ENCODE measurements at places on chromosomes 2 and 18. TPM values are rescaled to one million over a fixed set of nuclear protein-coding genes. Genes with fewer than 3 reads are reported as not detected.

DNA sequence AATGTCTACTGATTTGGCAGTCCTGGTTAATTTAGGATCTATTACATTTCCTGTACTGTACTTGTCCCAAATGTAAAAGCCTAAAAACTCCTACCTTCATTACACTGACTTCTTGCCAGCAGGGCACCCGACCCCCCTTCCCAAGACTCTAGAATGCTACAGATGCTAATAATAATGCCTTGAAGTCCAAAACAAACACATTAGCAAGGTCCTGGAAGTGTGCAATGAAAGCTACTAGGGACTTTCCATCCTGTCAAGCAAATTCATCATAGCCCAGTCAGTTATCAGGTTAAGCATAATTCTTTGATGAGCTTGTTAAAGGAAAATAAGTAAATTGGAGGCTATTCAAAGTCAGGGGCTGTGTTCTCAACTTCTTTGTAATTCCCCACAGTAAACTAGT lies 115.3 kb upstream of the RBBP8 start:
- DNase-seq, result peak; percentile 59

The GNAL gene
- 0.16 TPM for total RNA-seq

- DNase-seq, result no peak
Observed at GRCh38 chr2:218996937-218997336, 3.7 kb upstream of the CRYBA2 start.

GRCh38 chr2:68917034-68917718 lies 35.5 kb downstream of the GKN2 start:
- DNase-seq, result peak; percentile 25

GRCh38 chr2:196853301-196854087 lies 44.3 kb upstream of the C2orf66 start:
- DNase-seq, result peak; percentile 4

The CD8B2 gene
- not detected for total RNA-seq

DNA sequence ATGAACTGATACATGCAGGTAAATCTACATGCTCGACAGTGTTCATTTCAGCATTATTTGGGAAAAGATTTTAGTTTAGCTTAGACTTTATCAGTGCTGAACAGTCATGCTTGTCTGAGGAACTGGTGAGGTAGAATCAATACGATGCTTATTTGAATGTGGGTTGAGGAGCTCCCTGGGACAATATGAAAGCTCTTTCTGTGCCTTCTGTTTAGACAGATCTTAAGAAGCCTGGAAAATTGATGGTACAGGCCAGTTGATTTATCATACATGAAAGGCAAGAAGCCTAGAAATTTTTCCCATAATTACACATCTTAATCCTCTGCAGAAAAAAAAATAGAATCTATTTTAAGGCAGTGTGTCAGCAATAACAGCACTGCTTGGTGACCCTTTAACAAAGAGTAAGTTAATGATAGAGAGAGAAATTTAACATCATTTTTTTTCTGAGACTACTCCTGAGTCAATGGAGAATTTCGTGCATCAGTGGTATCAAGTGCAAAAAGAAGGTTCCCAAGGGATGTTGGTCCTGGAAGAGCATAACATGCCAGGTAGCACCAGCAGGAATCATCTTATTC lies 252.2 kb upstream of the CDH20 start:
- DNase-seq, result no peak

The TPO gene
- total RNA-seq, result not detected

The SERPINB12 gene
- total RNA-seq, result not detected

DNA sequence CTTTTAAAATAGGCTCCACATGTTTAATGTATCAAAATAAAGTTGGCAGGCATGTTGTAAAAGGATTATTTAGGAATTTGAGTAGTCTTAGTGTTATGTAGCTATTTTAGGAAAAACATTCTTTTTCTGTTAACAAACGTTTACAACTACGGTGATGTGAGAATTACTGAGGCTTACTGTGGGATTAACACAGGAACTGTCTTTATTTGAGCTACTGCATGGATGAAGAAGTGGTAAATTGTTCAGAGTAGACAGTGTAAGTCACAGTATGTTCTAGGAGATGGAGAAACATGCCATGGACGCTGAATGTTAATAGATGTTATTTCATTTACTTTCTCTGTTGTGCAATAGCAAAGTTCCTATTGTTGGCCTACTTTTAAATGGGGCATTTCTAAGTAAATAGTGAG lies 1.6 kb downstream of the PPM1B start:
- peak; percentile 49 for DNase-seq

DNA sequence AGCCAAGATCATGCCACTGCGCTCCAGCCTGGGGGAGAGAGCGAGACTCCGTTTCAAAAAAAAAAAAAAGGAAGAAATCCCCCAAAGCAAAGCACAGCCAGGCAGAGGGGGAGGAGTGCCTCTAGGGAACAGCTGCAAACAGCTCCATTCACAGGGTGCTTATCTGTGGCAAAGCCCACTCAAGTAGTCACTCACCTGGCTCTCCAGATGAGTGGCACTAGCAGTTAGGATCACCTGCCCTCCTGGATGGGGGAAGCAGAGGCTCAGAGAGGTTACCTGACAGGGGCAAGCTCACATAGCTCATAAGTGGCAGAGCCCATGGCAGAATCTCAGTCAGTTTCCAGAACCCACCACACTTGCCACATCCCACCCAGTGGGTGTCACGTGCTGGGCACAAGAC lies 30.3 kb downstream of the TFCP2L1 start:
- no peak for DNase-seq

- DNase-seq, result no peak
Observed at GRCh38 chr2:140737006-140737405, 1393.8 kb downstream of the LRP1B start.

- DNase-seq, result peak; percentile 94
Observed at GRCh38 chr18:67265464-67266245, 250.9 kb downstream of the DSEL start.

- DNase-seq, result no peak
Observed at GRCh38 chr2:75728614-75729419, 18.1 kb upstream of the GCFC2 start.

The CXCR1 gene
- not detected for total RNA-seq

GRCh38 chr2:74017223-74017622 lies 32.5 kb downstream of the TET3 start:
- DNase-seq, result no peak

The ZNF532 gene
- total RNA-seq, result 42.6 TPM

- DNase-seq, result no peak
Observed at GRCh38 chr2:227117027-227117426, 47.0 kb downstream of the COL4A4 start.

DNA sequence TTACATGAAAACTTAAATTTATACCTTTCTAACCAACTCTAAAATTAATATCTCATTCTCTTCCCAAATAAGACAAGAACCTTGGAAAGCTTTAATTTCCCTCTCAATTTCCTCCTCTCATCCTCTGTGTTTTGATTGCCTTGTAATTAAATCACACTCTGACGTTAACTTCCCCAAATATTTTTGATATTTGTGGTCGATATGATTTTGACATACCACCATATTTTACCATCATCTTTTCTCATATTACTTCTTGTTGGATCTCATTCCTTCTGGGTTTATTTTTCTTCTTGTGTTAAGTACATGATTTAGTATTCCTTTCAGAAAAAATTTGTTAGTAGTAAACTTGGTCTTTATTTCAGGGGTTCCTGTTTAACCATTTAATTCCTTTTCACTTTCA lies 69.6 kb downstream of the RDH14 start:
- no peak for DNase-seq

DNA sequence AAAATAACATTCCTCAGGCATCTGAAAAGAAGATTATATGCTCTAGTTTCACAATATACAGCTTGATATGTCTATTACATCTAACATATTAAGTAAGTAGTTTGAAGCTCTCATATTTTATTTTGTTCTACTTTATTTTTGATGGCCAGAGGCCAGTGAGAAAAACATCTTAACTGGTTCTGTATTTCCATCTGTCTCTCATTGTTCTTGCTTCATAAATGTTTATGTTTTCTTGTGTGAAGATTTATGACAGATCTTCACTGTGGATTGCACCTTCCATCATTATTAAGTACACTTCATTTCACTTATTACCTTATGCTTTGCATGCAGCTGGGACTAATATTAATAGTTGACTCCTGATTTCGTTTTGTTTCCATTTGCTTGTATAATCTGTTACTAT lies 511.2 kb downstream of the TSN start:
- DNase-seq, result no peak

The COL4A3 gene
- 1.3 TPM for total RNA-seq

GRCh38 chr2:54503192-54503591 lies 47.1 kb downstream of the SPTBN1 start:
- DNase-seq, result no peak

The TCF7L1 gene
- 3.5 TPM for total RNA-seq

- no peak for DNase-seq
Observed at GRCh38 chr2:66852953-66853352, 418.0 kb downstream of the MEIS1 start.

Data from fibroblast of the aortic adventitia (primary cell).